ENCODE measurements at places on chromosomes 2 and 18.

GRCh38 chr2:239396881-239397681 is 3.7 kb downstream of the HDAC4 start:
- H3K4me1 ChIP-seq = peaks cover 40% of the 10 kb centered on the region
- no peak overlapping the region for H3K27ac ChIP-seq
- peak; percentile 16 for DNase-seq
- no peaks in the 10 kb centered on the region for H3K27me3 ChIP-seq
- H3K36me3 ChIP-seq = no peaks in the 10 kb centered on the region
- no peak overlapping the region for H3K4me3 ChIP-seq

- H3K27ac ChIP-seq = no peak overlapping the region
- DNase-seq = no peak
- no peak overlapping the region for H3K4me3 ChIP-seq
Measured at GRCh38 chr2:11417946-11418585, 47.9 kb downstream of the E2F6 start.

- H3K4me1 ChIP-seq = no peaks in the 10 kb centered on the region
- no peak overlapping the region for H3K4me3 ChIP-seq
- DNase-seq = no peak
- no peak overlapping the region for H3K27ac ChIP-seq
- no peaks in the 10 kb centered on the region for H3K36me3 ChIP-seq
Measured at GRCh38 chr2:35503738-35504199, 851.8 kb upstream of the CRIM1 start.

GRCh38 chr2:100046961-100047947 is 95.1 kb downstream of the AFF3 start:
- H3K4me1 ChIP-seq = no peaks in the 10 kb centered on the region
- H3K27me3 ChIP-seq = no peaks in the 10 kb centered on the region
- no peak for DNase-seq
- no peaks in the 10 kb centered on the region for H3K36me3 ChIP-seq
- no peak overlapping the region for H3K27ac ChIP-seq

GRCh38 chr18:75226286-75226955 is 15.8 kb downstream of the TSHZ1 start:
- H3K27me3 ChIP-seq = no peaks in the 10 kb centered on the region
- peaks cover 7% of the 10 kb centered on the region for H3K36me3 ChIP-seq
- H3K4me3 ChIP-seq = peak overlapping the region; percentile 38
- peak overlapping the region; percentile 47 for H3K27ac ChIP-seq
- H3K4me1 ChIP-seq = peaks cover 78% of the 10 kb centered on the region
- DNase-seq = no peak

DNA sequence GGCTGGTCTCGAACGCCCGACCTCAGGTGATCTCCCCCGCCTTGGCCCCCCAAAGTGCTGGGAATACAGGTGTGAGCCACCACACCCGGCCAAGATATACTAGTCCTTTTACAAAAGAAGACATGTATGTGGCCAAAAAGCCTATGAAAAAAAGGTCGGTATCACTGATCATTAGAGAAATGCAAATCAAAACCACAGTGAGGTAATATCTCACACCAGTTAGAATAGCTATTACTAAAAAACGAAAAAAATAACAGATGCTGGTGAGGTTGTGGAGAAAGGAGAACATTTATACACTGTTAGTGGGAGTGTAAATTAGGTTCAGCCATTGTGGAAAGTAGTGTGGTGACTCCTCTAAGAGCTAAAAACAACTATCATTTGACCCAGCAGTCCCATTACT is 26.4 kb downstream of the KLHL23 start:
- no peaks in the 10 kb centered on the region for H3K27me3 ChIP-seq
- no peak overlapping the region for H3K4me3 ChIP-seq
- no peak for DNase-seq
- no peak overlapping the region for H3K27ac ChIP-seq
- H3K36me3 ChIP-seq = no peaks in the 10 kb centered on the region

- peaks cover 10% of the 10 kb centered on the region for H3K4me1 ChIP-seq
- no peak overlapping the region for H3K27ac ChIP-seq
- H3K4me3 ChIP-seq = no peak overlapping the region
- H3K27me3 ChIP-seq = peaks cover 59% of the 10 kb centered on the region
Measured at GRCh38 chr2:29917781-29918180, 3.6 kb downstream of the ALK start.

GRCh38 chr2:141710589-141711239 is 420.1 kb downstream of the LRP1B start:
- DNase-seq = no peak
- H3K4me1 ChIP-seq = no peaks in the 10 kb centered on the region
- H3K27me3 ChIP-seq = no peaks in the 10 kb centered on the region
- no peak overlapping the region for H3K27ac ChIP-seq
- H3K4me3 ChIP-seq = no peak overlapping the region

GRCh38 chr2:7847321-7847720 is 834.5 kb upstream of the ID2 start:
- no peaks in the 10 kb centered on the region for H3K36me3 ChIP-seq
- no peak overlapping the region for H3K27ac ChIP-seq
- no peak overlapping the region for H3K4me3 ChIP-seq
- peaks cover 16% of the 10 kb centered on the region for H3K4me1 ChIP-seq
- no peak for DNase-seq

DNA sequence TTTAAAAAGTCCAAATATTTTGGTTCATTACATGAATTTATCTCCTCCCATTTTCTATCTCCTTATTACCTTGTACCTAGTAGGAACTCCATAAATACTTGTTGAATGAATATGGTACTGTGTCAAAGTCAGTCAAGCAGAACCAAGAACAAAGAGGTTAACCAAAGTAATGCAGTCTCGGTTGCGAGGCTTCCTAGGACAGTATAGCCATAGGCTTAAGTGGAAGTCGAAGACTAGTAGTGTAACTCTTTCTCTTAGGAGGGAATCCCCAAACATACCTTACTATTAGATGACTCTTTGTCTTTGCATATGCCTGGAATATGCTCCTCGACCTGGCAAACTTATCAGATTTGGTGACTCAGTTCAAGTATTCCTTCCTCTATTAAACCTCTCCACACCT is 4.8 kb downstream of the LIPT1 start:
- peaks cover 25% of the 10 kb centered on the region for H3K4me1 ChIP-seq
- H3K36me3 ChIP-seq = peaks cover 19% of the 10 kb centered on the region
- H3K27ac ChIP-seq = no peak overlapping the region
- no peak overlapping the region for H3K4me3 ChIP-seq
- H3K27me3 ChIP-seq = no peaks in the 10 kb centered on the region
- no peak for DNase-seq

DNA sequence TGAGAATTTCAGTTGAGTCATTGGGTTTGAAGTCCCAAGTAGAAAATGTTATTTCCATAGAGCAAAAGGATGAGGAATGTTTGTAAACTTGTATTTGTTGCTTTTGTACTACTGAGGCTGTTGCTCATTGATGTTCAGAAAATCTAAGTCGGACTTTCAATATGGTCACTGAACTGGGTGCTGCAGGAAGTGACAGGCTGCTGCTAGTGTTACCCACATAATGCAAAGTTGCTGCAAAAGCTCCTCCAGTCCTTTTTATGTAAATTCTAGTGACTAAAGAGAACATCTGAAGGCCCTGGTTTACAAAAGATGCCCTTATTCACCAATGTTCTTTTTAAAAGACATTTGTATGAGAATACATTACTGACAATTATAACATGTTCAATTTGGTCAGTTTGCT is 131.1 kb upstream of the FAM98A start:
- no peak for DNase-seq
- peaks cover 2% of the 10 kb centered on the region for H3K27me3 ChIP-seq
- H3K4me1 ChIP-seq = no peaks in the 10 kb centered on the region
- no peaks in the 10 kb centered on the region for H3K36me3 ChIP-seq
- no peak overlapping the region for H3K4me3 ChIP-seq

GRCh38 chr2:118059919-118060478 is 28.3 kb upstream of the INSIG2 start:
- peaks cover 24% of the 10 kb centered on the region for H3K27me3 ChIP-seq
- no peaks in the 10 kb centered on the region for H3K36me3 ChIP-seq
- peaks cover 11% of the 10 kb centered on the region for H3K4me1 ChIP-seq
- H3K27ac ChIP-seq = no peak overlapping the region

- no peak overlapping the region for H3K27ac ChIP-seq
- no peak for DNase-seq
- H3K27me3 ChIP-seq = no peaks in the 10 kb centered on the region
- H3K36me3 ChIP-seq = no peaks in the 10 kb centered on the region
- H3K4me3 ChIP-seq = no peak overlapping the region
- no peaks in the 10 kb centered on the region for H3K4me1 ChIP-seq
Measured at GRCh38 chr2:164068063-164068462, 332.3 kb upstream of the FIGN start.

GRCh38 chr2:46461011-46461674 is 18.2 kb upstream of the TMEM247 start:
- H3K27me3 ChIP-seq = no peaks in the 10 kb centered on the region
- no peaks in the 10 kb centered on the region for H3K36me3 ChIP-seq
- peak; percentile 83 for DNase-seq
- H3K4me1 ChIP-seq = peaks cover 9% of the 10 kb centered on the region
- H3K27ac ChIP-seq = no peak overlapping the region

GRCh38 chr18:63410792-63411191 is 11.5 kb downstream of the VPS4B start:
- no peak for DNase-seq
- peaks cover 42% of the 10 kb centered on the region for H3K4me1 ChIP-seq
- H3K27me3 ChIP-seq = no peaks in the 10 kb centered on the region
- H3K27ac ChIP-seq = peak overlapping the region; percentile 65
- H3K36me3 ChIP-seq = peaks cover 46% of the 10 kb centered on the region
- no peak overlapping the region for H3K4me3 ChIP-seq

GRCh38 chr2:217968023-217968422 is 34.8 kb downstream of the TNS1 start:
- no peak for DNase-seq
- no peaks in the 10 kb centered on the region for H3K36me3 ChIP-seq
- H3K27me3 ChIP-seq = peaks cover 7% of the 10 kb centered on the region

DNA sequence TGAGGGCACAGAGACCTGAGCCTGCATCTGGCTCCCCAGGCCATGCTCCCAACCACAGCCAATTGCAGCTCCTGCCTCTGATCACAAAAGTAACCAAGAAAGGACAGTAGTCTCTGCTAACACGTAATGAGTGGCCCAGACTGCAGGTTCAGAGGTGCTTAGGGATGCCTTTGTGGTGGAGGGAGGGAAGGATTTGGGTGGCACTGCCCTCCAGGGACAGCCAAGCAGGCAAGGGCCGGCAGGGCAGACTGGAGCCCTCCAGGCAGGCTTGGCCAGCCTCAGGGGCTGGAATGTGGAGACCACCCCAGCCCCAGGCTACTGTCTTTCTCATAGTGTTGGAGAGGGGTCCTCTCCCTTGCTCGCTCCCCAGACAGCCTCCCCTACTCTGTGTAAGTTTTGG is 114.5 kb upstream of the SMAD2 start:
- no peaks in the 10 kb centered on the region for H3K4me1 ChIP-seq
- no peak overlapping the region for H3K4me3 ChIP-seq
- H3K27me3 ChIP-seq = peaks cover 4% of the 10 kb centered on the region
- no peak overlapping the region for H3K27ac ChIP-seq
- H3K36me3 ChIP-seq = no peaks in the 10 kb centered on the region
- DNase-seq = no peak

- H3K4me1 ChIP-seq = peaks cover 2% of the 10 kb centered on the region
- H3K27ac ChIP-seq = no peak overlapping the region
- DNase-seq = no peak
- H3K4me3 ChIP-seq = no peak overlapping the region
Measured at GRCh38 chr2:64447317-64448040, 6.5 kb upstream of the LGALSL start.

DNA sequence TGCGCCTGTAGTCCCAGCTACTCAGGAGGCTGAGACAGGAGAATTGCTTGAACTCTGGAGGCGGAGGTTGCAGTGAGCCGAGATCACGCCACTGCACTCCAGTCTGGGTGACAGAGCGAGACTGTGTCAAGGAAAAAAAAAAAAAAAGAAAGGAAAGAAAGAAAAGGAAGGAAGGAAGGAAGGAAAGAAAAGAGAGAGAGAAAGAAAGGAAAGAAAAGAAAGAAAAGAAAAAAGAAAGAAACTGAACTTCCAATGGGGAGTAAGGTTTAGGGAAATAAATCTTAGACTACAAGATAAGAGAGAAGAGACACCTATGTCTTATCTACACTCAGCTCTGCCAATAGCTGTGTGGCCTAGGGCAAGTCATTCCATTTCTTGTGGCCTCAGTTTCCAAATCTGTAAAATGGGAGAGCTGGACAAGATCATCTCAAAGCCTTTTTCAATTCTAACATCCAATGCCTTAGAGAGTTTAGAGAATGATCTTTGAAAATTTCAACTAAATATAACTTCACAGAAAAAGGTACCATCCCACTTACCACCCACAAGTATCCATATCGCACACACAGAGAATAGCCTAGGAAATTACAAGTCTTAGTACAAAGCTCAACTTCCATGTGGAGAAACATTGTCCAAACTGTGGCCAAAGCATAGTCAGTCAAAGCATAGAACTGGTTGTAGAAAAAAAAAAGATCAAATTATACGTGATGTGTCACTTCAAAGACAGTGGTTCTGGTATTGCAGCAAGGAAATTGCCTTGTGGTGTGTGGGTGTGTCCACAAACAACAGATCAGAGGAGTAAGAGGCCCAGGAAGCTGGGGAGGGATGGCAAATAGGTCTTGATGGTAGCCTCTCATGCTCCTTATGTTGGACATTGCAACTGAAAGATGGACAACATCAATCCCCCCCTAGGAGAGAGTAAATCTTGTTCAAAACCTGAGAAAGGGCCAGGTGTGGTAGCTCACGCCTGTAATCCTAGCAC is 42.4 kb downstream of the SLC14A2 start:
- H3K36me3 ChIP-seq = no peaks in the 10 kb centered on the region
- H3K27ac ChIP-seq = no peak overlapping the region
- DNase-seq = no peak
- H3K4me3 ChIP-seq = no peak overlapping the region
- H3K4me1 ChIP-seq = peaks cover 40% of the 10 kb centered on the region

DNA sequence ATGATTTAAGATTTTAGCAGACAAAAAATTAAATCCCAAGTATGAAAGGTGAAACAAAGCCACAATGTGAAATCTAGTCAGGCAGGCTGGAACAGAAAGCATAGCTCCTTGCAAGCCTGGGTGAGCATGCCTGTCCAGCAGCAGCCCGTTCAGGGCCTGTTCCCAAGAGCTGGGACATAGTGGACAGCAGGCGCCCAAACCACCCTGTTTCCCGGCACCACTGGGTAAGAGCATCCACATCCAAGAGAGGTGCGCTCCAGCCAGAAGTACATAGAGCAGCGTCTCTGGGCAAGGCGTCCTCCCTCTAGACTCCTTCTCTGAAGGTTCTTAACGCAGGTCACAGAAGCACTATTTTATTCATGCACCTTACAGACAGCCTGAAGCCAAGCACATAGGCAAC is 80.8 kb downstream of the DNER start:
- H3K36me3 ChIP-seq = no peaks in the 10 kb centered on the region
- no peak overlapping the region for H3K4me3 ChIP-seq
- H3K27ac ChIP-seq = no peak overlapping the region
- no peak for DNase-seq
- H3K27me3 ChIP-seq = peaks cover 17% of the 10 kb centered on the region
